ENCODE measurements at places on chromosomes 13 and 19. TPM values are rescaled to one million over a fixed set of nuclear protein-coding genes. Genes with fewer than 3 reads are reported as not detected.

ZNF90 gene
- total RNA-seq: 1.2 TPM

MED16 gene
- total RNA-seq: 26.5 TPM

SOX1 gene
- total RNA-seq: not detected

APOC4 gene
- not detected for total RNA-seq

THSD8 gene
- total RNA-seq: not detected

UFM1 gene
- 20.7 TPM for total RNA-seq

NANOS3 gene
- not detected for total RNA-seq

FAM187B gene
- not detected for total RNA-seq

GRIK5 gene
- total RNA-seq: 17.1 TPM

Measured in right atrium auricular region (tissue), 2 donors.